ENCODE measurements at places on chromosomes 16 and 17.

DNA sequence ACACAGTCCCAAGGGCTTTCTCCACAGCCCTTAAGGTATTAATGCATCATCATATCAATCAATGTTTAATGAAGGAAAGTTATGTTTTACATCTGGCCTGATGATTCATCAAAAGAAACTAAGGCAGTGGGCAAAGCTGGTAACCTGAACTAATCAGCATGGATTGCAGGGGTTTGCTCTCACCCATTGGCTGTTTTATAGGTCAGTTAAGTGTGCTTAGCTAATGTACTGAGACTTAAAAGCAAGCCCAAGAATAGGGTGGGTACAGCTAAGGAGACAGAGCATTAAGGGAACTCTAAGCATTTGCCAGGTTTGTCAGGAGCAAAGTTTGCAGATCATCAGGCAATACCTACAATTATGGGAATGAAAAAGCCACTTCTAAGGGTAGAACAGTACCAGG, 1247.6 kb downstream of the CDH8 start:
- DNase-seq, result no peak

- DNase-seq, result no peak
These were observed 67.3 kb downstream of the ANKRD11 start for GRCh38 chr16:89422905-89423630.

DNA sequence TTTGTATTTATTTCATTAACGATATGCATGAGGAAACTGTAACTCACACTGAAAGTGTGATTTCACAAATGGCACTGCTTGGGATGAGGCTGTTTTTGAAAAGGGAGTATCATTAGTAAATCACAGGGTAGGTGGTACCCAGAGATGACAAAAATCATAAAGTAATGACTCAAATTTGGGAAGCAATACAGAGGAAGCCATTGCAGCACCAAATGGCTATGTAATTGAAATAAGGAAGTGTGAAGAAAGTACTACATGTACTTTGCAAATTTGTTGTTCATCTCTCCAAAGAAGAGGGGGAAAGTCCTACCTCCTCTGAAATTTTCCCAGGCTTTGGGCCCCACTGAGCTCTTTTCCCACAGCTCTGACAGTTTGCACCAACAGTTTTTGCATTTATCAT, 12.3 kb upstream of the ABCC12 start:
- no peak for DNase-seq

GRCh38 chr16:57444711-57445110, 2.5 kb downstream of the CIAPIN1 start:
- peak; percentile 40 for DNase-seq

DNA sequence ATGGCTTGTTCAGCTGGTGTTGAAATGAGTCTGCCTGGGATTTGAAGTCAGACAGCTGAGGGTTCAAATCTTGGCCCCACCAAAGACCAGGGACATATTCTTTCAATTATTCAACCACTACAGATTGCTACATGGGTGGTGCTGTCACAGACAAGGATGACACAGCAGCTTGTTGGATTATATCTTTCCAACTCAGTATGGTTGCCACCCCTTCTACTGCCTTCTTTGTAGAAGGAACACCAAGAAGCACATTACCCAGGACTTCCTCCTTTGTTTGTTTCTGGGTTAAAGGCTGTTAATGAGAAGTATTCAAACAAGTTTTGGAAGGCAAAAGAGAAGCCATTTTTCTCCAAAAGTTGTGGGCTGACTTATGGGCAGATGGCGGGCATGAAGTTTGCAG, 78.6 kb downstream of the COPRS start:
- DNase-seq, result no peak

DNA sequence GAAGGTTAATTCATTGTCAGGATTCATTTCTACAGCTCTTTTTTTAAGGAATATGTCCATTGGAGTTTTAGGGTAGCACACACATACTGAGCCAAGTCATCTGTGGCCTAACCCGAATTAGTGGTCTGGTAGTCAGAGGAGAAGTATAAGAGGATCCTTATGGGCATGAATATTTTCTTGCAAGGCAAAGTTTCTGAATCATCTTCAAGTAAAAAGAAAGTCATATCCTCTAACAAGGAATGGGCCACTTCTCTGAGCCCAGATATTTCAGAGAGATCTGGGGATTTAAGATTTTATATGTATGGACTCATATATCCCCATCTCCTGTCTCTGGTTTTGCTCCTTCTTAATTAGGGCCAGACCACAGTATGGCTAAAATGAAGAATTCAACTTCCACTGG, 99.2 kb upstream of the CDH8 start:
- no peak for DNase-seq

GRCh38 chr17:5821803-5822202, 237.5 kb upstream of the NLRP1 start:
- DNase-seq, result no peak

- DNase-seq, result peak; percentile 18
These were observed 32.1 kb upstream of the PRKCB start for GRCh38 chr16:23803591-23804123.

GRCh38 chr16:84294531-84295142, at the start of gene WFDC1:
TSS of gene WFDC1 (plus strand) at chr16:84294878. CDS start at chr16:84294972, 94 bp downstream.
- DNase-seq, result no peak

GRCh38 chr17:58686980-58687379, 4.9 kb downstream of the TEX14 start:
- no peak for DNase-seq

DNA sequence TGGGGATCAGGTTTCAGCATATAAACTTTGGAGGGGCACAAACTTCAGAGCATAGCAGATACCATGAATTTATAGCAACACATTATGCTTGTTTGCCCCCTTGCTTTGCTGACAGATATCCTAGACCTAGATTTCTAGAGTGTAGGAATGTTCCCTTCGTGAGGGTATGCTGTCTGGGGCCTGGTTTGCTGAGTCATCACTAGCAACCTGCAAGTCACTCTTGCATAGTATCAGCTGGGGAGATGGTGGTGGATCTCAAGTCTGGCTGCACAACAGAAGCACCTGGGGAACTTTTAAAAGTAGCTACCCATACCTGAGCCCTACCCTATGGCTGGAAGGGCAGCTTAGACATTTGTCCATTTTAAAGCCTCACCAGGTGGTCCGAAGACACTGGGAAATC, 22.3 kb upstream of the HSBP1 start:
- no peak for DNase-seq

DNA sequence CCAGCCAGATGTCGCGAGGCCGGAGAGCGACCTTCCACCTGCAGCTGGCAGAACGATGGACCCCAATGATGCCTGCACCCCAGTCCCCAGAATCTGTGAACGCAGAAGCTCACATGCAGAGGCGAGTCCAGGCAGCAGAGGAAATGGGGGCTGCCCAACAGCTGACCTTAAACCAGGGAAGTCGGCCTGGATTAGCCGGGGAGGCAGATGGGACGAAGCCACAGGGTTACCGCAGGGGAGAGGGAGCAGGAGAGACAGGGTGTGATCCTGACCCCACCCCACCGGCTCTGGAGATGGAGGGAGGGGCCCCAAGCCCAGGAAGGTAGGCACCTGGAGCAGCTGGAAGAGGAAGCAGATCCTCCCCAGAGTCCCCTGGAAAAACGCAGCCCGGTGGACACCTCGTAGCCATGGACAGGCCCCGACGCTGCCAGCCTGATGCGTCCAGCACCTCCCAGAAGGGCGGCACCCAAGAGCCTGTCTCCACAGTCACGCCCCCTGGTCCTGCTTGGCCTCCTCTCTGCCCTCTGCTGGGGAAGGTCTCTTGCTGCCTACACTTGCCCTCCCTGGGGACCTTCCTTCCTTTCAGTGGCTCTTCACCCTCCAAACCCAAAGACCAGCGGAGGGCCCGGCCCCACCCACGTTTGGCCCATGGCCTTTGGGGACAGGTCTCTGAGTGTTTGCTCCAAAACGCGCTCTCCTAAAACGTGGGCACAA, 37.3 kb downstream of the PIEZO1 start:
- DNase-seq, result peak; percentile 34

- peak; percentile 54 for DNase-seq
These were observed 64.0 kb downstream of the MYO18A start for GRCh38 chr17:29115961-29116803.
